Activated naive CD4-positive, alpha-beta T cell treated with anti-CD3 and anti-CD28 coated beads, Interleukin-2, amount 50 U/mL, for 16 hours (primary cell): ENCODE measurements at places on chromosomes 7 and 10.
A peak's percentile ranks its signal among the peaks of the same experiment; 100 is the strongest.

DNA sequence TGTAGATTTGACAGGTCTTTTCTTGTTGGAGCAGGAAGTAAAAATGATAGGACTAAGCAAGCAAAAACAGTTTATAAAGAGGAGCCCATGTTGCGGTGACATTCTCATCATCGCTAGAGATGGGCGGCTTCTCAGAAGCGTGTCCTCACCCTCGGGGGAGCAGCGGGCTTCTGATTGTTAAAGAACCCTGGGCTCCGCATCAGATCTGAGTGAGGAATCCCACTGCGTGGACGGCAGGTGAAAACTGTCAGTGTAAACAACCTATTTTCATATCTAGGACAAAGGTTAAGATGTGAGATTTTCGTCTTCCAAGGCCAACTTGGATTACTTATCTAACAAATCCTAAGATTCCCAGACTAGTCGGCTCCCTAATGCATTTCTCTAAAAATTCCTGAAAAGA is 177.6 kb downstream of the ADARB2 start:
- DNase-seq: no peak

- DNase-seq: no peak
Observed at GRCh38 chr10:96236090-96236478, 35.3 kb downstream of the BLNK start.

DNA sequence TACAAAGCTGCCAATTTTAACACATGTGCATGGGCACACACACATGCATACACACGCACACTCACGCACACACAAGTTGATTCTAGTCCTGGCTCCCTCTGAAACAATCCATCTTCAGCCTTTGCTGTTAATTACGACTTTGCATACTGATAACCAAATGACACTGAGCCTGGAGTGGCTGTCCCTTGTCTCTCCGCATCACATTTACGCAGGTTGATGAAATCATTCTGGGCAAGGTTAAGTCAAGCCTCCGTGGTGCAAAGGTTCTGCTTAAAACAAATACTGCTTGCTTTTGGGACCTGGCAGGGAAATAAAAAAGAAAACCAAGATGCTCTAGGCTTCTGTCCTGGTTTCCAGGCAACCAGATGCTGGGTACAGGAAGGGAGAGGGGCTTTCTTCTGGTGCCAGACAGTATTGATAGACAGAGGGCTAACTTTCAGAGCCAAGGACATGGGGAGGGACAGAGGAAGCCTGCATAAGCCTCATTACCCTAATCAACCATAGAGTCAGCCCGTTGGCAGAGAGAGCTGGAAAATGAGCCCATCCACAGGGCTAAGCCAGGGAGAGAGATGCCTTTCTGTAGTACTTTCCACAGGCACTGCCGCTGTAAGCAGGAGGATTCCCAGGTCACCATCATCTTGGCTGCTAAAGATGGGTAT is 233.0 kb downstream of the WDR11 start:
- DNase-seq: no peak

DNA sequence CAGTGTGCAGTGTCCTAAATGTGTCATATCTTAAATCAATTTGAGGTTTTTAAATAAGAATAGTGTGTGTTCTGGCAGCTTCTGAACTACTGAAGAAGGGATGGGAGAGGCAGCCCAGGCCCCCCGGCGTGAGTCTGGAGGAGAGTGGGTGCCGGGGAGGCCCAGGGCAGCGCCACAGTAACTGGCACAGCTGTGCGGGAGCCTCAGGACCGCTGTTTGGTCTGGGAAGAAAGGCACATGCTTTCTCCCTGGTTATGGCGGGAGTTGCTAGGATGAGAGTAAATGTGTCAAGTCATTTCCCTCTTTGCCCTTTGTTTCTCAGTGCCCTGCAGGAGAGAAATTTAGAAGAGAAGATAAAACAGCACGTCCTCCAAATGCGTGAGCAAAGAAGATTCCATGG is 31.9 kb upstream of the PWWP2B start:
- DNase-seq: no peak

DNA sequence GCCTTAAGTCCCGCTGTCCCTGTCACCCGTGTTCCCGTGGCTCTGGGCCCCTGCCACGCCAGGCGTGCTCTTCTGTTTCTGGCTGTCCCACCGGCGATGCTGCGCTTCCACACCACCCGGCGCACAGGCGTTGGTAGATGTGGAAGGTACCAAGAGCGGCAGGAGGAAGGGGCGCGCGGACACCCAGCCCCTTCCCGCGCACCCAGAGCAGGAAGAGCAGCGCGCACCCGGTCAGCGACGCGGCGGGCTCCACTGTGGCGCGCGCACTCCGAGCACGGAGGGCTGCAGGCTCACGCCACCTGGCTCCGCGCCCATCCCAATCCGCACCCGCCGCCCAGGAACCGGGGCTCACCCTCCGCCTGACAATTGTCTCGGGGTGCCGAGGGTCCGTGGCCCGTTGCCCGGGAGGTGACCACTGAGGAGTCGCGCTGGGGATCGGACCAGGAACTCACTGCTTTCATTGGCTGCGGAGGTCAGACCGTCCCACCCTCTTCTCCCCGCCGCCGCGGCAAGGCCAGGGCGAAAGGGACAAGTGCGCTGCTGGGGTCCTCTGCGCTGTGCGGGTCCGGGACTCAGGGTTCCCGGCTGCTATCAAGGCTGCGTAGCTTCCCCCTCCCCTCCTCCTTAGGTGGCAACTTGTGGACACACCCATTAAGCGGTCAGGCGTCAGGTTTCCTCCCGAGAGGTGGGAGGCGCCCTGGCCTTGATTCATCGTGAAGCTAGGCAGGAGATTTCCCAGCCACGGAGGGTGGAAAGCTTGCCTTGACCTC is 121.6 kb upstream of the ZNF92 start:
- DNase-seq: no peak

GRCh38 chr10:80530251-80530650 is 7.5 kb upstream of the SH2D4B start:
- DNase-seq: peak; percentile 57

DNA sequence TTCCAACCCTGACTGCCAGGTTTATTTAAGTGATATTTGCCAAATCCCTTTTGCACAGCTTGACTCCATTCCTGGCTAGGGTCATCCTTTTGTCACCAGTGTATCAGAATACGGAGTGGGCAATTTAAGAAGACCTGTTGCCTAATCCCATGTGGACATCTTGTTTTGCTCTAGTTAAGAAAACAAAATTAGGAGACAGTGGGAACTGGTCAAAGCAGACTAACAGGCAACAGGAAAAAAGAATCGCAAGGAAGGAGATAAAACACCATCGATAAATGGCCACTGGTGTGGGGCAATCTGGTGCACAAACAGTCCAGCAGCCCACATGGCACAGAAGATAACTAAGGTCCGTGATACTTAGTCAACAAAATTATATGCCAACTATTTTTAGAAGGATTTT is 21.4 kb downstream of the KDM7A start:
- no peak for DNase-seq

DNA sequence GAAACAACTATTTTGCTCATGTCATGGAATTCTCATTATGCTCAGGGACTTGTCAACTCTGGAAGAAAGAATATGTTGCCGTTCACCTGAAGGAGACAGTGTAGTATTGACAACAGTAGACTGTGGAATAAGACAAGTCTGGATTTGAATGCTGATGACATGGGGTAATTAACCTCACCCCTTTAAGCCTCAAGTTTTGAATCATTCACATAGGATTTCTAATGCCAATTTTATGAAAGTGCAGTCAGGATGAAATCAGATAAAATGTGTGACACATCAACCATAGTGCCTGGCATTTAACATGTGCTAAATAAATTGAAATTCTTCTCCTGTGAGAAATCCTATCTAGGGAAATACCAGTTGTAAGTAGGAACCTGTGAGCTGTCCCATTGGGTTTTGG is 305.8 kb downstream of the KIF20B start:
- DNase-seq: no peak

GRCh38 chr7:106108991-106109390 is 3.1 kb downstream of the SYPL1 start:
- no peak for DNase-seq

DNA sequence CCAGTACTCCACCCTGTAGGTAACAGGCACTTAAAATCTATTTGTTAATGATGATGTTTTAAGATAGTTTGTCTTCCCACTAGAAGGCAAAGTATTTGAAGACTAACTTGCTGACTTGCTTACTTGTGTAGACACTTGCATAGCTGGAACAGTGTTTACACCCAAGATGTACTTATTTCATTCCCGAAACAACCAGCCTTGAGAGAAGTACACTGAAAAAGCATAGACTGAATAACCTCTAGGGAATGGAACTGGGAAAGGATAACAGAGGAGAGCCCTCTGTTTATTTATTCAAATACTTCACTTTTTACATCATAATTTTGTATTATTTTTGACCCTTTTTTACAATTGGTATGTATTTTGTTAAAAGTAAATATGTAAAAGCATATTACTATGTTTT is 33.1 kb upstream of the TMEM26 start:
- DNase-seq: no peak

- DNase-seq: peak; percentile 7
Observed at GRCh38 chr7:1844951-1845390, 174.9 kb downstream of the ELFN1 start.

GRCh38 chr10:117830787-117831212 is 215.9 kb downstream of the RAB11FIP2 start:
- peak; percentile 17 for DNase-seq

DNA sequence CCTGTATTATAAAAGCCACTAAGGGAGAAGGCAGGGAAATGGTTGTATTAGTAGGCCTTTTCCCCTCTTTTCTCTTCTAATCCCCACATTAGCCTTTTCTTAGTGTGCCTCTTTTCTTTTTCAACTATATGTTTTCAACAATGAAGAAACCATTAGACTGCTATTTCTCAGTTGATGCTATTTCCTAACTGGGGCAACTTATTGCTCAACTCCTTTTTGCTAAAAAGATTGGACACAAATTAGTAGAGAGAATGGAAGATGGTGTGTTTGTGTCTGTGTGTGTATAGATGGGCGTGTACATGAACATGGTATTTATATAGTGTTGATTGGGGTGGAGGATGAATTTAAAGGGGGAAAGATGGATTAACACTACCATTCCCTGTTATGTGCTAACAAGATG is 28.4 kb downstream of the TBC1D12 start:
- no peak for DNase-seq

DNA sequence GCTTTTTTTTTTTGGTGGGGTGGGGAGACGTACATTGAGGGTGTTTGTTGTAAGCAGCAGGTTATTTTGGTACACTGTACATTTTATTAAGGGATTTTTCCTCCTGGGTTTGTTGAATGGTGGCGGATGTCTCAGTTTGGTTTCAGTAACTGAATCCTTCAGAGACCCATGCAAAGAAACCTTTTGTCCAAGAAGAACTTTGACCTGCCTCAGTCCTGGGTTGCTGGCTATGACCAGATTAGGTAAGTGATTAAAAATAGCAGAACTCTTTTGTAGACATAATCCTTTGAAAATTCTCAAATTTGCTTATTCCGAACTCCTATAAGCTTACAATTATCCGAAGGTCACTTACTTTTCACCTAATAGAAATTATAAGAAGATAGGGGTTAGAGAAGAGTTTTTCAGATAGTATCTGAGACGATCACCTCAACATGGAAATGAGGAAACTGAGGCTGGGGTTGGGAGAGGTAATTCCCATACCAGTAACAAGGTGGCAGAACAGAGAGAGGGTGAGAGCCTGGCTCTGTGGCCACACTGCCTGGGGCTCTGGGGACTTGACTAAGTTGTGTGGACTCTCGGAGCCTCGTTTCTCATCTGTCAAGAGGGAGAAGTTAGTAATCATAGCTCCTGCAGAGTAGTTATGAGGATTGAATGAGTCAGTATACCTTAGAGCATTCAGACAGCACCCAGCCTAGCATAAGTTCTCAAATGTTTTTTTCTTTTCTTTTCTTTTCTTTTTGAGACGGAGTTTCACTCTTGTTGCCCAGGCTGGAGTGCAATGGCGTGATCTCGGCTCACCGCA is 87.4 kb downstream of the CCNY start:
- no peak for DNase-seq

- no peak for DNase-seq
Observed at GRCh38 chr7:44521347-44522095, 19.6 kb downstream of the NPC1L1 start.

DNA sequence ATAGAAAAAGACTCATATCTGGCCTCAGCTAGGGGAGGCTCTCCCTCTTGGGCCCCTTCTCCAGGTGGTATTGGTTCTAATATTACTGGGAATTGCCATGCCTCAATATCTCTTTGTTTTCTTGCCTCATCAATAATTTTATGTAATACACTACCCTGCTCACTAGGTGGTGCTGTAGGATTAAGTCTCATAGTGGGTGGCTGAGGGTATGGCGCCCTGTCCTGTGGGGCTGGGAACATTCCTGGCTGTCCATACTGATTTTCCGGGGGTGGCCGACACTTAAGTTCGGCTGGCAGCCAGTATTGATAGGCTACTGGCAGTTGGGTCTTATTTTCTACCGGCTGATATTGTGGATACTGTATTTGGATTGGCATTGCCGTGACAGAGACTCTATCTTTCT is 9.0 kb upstream of the TAS2R3 start:
- no peak for DNase-seq
